Suppressor macrophage treated with lipopolysaccharide for 1 hour (primary cell): ENCODE measurements at places on chromosomes 3 and 15.
A peak's percentile ranks its signal among the peaks of the same experiment; 100 is the strongest.

GRCh38 chr15:79874242-79874641 lies 22.6 kb downstream of the MTHFS start:
- no peak for DNase-seq

GRCh38 chr15:31004220-31004733 lies 12.8 kb upstream of the MTMR10 start:
- peak; percentile 14 for DNase-seq

DNA sequence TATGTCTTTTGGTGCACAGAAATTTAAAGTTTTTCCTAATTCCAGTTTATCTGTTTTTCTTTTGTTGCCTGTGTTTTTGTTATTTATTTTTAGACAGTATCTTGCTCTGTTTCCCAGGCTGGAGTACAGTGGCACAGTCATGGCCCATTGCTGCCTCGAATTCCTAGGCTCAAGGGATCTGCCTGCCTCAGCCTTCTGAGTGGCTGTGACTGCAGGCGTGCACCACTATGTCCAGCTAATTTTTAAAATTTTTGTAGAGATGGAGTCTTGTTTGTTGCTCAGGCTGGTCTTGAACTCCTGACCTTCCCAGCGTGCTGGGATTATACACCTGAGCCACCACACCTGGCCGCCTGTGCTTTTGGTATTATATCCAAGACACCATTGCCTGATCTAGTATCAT lies 22.8 kb downstream of the KAT2B start:
- DNase-seq = no peak

DNA sequence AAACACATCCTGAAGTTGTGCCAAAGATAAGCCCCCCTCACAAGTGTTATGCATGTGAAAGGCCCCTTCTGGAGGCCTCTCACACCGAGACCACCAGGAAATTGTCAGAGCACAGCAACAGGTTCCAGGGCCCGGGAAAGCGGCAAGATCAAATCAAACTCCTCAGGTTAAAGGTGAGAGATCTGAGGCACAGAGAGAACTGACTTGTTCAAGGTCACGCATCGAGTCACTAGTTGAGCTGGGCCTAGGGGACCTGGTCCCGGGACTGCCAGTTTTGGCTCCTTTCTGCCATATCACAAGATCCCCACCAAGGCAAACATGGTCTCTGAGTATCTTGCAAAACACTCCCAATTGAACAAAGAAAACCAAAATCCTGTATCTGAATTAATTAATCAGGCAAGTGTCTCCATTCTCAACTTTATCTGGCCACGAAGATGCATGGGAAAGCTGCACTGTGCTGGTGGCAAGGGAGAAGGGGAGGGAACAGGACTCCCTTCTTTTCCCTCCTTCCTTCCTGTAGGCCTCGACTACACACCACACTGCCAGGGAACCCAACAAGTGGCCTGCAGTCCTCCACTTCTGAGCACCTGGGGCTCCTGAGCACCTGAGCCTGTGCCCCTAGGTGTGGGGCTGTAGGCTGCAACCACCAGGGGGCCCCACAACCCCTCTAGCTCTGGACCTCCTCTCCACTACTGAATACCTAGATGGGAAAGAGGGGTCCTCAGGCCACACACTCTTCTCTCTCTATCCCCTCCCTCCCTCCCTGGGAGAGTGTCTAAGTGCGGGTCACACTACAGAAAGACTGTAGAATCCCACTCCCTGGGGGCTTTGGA lies 37.3 kb downstream of the ANP32A start:
- peak; percentile 40 for DNase-seq

GRCh38 chr3:11272906-11273574 lies 843 bp downstream of the ATG7 start:
- peak; percentile 86 for DNase-seq

- no peak for DNase-seq
These were observed 10.9 kb downstream of the SEMA3G start for GRCh38 chr3:52433996-52434479.

DNA sequence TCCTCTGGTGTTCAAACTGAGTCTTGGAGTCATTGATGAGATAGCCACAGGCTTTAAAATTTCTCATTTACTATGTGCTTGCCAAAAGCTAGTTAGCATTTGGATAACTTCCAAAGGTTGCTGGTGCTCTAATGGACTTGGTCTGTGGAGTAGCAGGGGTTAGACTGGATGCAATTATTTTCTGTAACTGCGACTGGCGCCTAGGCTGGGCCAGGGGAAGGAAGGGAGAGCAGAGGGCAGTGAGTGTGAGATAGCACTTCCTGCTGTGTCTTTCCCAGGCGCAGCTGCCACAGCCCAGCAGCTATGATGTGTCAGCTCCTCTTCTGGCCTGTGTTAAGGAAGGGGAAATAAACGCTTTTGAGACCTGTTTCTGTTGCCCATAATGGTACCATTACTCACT lies 98.6 kb downstream of the MYRIP start:
- DNase-seq = peak; percentile 2

DNA sequence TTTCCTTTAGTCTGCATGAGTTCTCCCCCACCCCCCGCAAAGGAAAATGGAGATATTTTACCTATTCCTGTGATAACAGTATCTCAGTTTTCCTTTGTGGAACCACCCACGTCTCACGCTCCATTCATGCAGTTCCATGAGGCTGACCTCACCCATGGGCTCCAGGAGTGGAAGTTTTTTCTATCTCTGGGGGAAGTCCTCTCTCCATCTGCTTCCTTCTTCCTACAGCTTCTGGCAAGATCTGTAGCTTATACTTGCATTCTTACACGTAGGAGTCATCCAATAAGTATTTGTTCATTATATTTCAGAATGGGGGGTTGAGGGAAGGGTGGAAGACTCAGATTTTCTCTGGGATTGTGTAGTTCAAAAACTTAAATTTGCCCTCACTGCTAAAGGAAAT lies 5.8 kb upstream of the GLCE start:
- DNase-seq = peak; percentile 67

DNA sequence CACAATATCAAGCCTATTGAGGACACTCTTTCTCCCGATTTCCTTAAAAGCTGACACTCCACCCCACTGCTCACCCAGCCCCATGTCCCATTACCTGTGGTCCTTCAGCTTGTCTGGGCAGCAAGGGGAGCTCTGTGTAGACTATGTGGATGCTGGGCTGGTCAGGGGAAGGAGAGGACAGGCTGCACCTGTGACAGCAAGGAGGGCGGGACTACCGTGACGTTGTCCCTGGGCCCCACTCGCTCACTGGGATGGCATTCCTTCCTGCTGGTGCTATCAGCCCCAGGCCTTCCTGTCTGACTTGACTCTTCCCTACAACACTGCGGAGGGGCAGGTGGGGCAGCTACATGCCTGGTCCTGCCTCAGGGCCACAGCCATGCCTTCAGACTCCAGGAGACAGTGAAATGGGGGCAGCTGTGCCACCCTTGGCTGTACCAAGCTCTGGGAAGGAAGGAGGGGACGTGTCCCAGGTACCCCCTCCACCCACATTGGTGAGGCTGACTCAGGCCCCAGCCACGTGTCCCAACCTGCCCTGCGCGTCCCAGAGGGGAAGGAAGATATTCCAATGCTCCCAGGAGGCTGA lies at the start of gene TMEM40:
Gene TMEM40, minus strand, starts transcription at position 163 of the 583 bp plus-strand sequence. CDS start 9,427 bp downstream, outside the sequence.
- DNase-seq = no peak

DNA sequence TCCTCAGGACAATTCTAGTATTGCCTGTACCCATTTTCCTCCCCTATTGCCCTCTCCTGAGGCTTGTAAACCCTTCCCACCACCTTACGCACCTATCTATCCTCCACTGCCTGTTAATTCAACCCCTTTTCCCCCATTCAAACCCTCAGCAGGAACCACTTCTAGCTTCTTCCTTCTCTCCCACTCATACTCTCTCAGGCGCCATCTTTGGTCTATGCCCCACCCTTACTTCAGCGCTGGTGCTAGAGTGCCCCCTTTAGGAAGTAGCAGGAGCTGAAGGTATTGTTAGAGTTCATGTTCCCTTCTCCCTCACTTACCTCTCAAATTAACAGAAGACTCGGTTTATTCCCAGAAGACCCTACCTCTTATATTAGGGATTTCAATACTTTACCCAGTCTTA lies 121.8 kb upstream of the NLGN1 start:
- no peak for DNase-seq
